Astrocyte (in vitro differentiated cells and primary cell): ENCODE measurements at places on chromosomes 7 and 10. TPM values are rescaled to one million over a fixed set of nuclear protein-coding genes. Genes with fewer than 3 reads are reported as not detected.

Gene CLDN3
- 0.68 TPM in 1 of 2 replicates, not detected in the other for total RNA-seq

Gene CFTR
- 0.38 and 2.5 TPM in 2 replicates for total RNA-seq

DNA sequence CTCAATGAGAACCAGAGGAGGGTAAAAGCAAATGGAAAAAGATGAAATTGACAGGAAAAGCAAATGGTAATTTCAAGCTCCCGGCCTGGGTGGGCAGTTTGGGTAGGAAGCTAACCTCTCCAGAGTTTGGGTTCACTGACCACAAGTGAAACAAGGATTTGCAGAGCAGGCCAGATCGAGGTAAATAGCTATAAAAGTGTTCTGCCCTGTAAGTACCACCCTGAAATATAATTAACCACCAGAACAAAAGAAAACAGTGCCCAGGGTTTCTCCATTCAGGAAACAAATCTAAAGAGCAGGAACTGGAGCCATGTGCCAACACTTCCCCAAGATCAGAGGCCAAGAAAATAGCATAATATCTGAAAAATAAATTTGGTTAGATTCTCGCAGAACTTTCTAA lies 276.7 kb upstream of the MEOX2 start:
- DNase-seq = no peak

GRCh38 chr7:157609516-157609915 lies 272.7 kb downstream of the DNAJB6 start:
- DNase-seq = no peak

DNA sequence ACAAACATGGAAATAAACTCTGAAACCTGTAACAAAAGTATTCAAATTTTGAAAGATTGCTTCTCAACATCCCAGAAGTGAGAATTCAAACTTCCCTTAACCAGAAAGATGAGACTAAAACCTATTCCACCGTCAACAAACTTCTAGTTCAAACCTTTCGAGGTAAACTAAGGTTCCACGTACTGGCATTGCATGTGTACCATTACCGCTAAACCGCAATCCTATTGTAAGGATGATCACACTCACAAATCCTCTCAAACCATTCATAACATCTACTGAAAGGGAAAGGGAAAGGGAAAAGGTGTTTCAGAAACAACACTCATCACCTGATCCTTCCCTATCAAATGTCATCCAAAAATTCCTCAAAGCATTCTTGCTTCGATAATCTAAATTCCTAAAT lies 3.1 kb downstream of the SMURF1 start:
- no peak for DNase-seq
